ENCODE measurements at places on chromosomes 2 and 18. TPM values are rescaled to one million over a fixed set of nuclear protein-coding genes. Genes with fewer than 3 reads are reported as not detected.

DNA sequence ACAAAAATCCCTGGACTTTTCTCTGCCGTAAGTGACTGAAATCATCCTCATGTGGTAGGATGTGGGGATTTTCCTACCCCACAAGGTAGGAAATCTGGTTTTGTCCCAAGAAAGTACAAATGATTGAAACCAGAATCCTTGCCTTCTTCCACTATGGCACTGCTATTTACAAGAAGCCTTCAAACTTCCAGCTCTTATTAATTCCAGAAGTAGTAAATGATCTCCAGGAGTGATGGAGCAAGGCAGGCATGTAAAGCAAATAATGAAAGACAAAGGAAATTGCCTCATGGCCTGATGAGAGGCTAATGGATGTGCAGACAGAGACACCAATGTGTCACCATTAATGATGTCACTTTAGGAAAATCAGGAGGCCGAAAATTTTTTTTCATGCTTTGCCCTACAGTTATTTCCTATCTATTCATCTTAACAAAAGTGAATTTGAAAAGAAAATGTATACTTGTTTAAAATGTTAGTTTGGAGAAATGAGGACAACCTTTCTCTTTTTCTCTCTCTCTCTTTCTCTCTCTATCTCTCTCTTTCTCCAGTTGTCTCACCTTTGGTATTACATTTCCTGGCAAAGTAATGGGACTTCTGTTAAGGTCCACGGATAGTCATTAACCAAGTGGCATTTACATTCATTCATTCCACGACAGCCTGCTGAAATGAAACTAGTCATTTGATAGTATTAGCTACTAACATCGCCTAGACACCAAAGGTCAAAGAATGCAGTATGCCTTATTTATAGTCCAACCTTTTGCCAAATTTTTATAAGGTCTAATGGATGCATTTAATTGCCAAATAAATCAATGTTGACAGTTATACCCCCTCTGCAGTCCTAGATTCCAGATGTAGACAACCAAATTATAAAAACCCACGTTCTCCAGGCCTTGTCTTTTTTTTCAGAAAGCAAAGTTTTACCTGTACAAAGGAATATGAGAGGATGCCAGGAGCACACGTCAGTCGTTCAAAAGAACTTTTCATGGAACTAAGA lies 5.0 kb upstream of the EVA1A start:
- H3K4me1 ChIP-seq = peaks cover 20% of the 10 kb centered on the region
- no peaks in the 10 kb centered on the region for H3K36me3 ChIP-seq
- H3K4me3 ChIP-seq = no peak overlapping the region
- H3K27me3 ChIP-seq = peaks cover 43% of the 10 kb centered on the region

Gene RSAD2
- 105 TPM for total RNA-seq

Gene C2orf80
- not detected for total RNA-seq

DNA sequence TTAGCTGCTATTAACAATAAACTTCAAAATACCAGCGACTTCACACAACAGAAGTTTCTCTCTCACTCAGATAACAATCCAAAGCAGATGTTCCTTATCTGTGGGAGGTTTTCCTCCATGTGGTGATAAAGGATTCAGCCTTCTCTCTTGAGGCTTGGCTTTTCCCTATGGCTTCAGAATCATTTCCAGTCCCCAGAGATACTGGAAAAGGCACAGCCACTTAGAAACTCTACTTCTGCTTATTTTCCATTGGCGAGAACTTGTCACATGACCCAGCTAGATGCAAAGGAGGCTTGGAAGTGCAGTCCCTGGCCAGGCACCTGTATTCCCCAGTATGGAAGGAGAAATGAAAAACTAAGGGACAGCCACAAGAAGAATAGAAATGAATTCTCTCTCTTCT lies 344.8 kb downstream of the MTX2 start:
- no peak for DNase-seq
- no peaks in the 10 kb centered on the region for H3K4me1 ChIP-seq
- no peak overlapping the region for H3K4me3 ChIP-seq
- peaks cover 33% of the 10 kb centered on the region for H3K27me3 ChIP-seq
- H3K36me3 ChIP-seq = no peaks in the 10 kb centered on the region

DNA sequence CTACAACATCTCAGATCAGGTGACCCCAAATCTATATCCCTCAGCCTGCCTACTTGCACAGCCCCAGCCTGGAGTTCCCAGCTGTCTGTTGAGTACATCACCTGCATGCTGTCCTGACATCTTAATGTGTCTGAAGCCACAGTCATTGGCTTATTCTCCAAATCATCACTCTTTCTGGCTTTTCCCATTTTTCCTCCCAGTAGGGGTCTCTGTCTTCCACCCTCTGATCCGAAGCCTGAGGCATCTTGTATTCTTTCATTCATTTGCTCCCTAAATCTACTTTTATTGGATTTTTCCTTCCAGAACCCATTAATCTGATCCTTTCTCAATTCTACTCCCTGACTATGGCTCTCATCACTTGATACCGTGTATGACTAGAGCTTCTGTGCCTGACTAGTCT lies 332.9 kb upstream of the DCC start:
- no peak overlapping the region for H3K27ac ChIP-seq
- no peaks in the 10 kb centered on the region for H3K4me1 ChIP-seq
- DNase-seq = no peak
- H3K4me3 ChIP-seq = no peak overlapping the region

Gene KIAA1328
- total RNA-seq = 10.7 TPM

GRCh38 chr18:48772457-48772856 lies 178.3 kb downstream of the SMAD7 start:
- peaks cover 2% of the 10 kb centered on the region for H3K27me3 ChIP-seq
- H3K27ac ChIP-seq = no peak overlapping the region
- no peaks in the 10 kb centered on the region for H3K36me3 ChIP-seq
- no peak overlapping the region for H3K4me3 ChIP-seq
- H3K4me1 ChIP-seq = peaks cover 8% of the 10 kb centered on the region

DNA sequence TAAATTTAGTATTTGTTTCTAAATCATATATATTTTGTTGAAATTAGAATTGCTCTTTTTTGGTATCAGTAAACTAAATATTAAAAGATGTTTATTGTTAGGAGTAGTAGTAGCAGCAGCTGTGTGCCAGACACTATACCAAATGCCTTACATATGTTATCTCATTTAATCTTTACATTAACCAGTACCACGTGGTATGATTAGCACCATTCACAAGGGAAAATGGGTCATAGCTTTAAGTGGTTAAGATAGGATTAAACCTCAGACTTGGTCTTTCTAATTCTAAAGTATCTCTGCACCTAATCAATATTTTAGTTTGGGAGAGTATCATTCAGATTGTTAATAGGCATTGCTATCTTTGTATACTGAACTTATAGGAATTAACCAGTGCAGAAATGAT lies 29.0 kb downstream of the PSMD14 start:
- H3K4me1 ChIP-seq = no peaks in the 10 kb centered on the region
- no peak overlapping the region for H3K27ac ChIP-seq
- DNase-seq = no peak
- H3K36me3 ChIP-seq = peaks cover 28% of the 10 kb centered on the region
- no peaks in the 10 kb centered on the region for H3K27me3 ChIP-seq

DNA sequence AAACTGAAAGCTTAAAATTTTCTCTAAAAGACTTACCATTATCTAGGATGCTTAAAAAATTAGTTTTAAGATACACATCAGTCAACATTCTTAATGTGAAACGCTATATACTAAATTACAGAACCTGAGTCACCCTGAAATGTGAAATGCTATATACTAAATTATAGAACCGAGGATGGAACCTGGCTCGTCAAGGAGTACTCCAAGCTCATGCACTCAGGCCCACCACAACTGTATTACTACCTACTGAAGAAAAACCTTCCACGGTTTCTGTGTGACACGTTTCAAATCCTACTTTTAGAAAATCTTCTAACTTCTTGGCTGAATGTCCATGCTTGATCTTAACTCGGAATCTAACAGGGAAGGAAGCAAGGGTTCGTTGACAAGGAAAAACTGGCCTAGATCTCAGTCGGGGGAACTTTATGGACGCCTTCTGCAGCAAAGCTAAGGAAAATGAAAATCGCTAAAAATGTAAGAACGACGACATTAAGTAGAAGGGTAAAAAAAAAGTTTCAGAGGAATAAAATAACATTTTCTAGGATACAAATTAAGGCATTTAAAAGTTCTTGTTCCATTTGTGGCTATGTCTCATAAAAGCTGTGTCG lies 1.4 kb downstream of the PRKD3 start:
- peaks cover 4% of the 10 kb centered on the region for H3K36me3 ChIP-seq
- peaks cover 31% of the 10 kb centered on the region for H3K27me3 ChIP-seq
- peak overlapping the region; percentile 94 for H3K27ac ChIP-seq
- H3K4me1 ChIP-seq = peaks cover 30% of the 10 kb centered on the region

DNA sequence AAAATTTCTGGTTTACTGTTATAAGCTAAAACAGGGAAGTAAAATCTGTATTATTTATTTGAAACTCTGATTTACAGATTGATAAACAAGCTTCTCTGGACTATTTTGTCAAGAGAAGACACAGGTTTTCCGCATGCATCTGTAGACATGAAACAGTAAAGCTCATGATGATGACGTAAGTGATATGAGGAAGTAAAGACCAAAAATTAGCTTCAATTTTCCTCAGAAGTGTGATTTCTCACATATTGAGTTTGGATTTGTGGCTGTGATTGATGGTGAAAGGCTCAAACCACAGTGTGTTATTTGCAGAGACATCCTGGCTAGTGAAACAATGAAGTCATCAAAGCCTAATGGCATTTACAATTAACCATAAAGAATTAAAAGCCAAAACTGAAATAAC lies 12.6 kb upstream of the LONRF2 start:
- H3K27ac ChIP-seq = no peak overlapping the region
- no peaks in the 10 kb centered on the region for H3K36me3 ChIP-seq
- DNase-seq = no peak
- no peaks in the 10 kb centered on the region for H3K4me1 ChIP-seq
- no peak overlapping the region for H3K4me3 ChIP-seq

- no peak overlapping the region for H3K27ac ChIP-seq
- H3K36me3 ChIP-seq = no peaks in the 10 kb centered on the region
- no peak overlapping the region for H3K4me3 ChIP-seq
- no peak for DNase-seq
These were observed 75.2 kb downstream of the FMNL2 start for GRCh38 chr2:152410165-152410597.

Gene KCNG3
- total RNA-seq = 0.11 TPM

Gene IL36B
- not detected for total RNA-seq

DNA sequence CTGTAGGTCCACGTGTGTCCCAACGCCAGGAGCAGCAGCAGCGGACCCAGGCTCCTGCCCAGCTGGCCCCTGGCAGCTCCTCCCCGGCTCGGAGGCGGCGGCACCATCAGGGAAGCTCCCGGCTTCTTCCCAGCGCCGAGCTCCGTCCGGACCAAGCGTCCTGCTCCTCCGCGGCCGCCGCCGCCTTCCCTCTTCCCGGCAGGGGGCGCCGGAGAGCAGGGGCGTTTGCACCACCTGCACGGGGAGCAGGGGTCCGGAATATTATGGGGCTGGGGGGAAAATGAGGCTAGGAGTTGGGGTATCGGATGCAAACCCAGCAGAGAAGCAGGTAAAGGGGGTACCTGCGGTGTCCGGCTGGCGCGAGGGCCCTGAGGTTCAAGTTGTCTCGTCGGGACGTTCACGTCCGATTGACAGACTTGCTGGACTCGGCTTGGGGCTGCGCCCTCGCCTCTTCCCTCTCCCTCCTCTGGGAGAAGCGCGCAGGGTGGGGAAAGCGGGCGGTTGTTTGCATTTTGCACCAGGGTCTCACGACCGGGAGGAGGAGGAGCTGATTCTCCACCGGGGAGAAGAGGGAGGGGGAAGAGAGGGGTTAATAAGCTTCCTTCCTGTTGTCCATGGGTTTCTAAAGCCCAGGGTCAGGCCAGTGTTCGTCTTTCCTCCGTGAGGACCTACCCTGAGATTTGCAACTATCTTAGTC lies at the start of gene CCBE1:
TSS of gene CCBE1 (minus strand) at position 188 of the 697 bp plus-strand sequence.
- no peak within 1 kb of the TSS for H3K27ac ChIP-seq
- peak; percentile 76 for DNase-seq
- peaks cover 10% of the 10 kb centered on the region for H3K4me1 ChIP-seq
- H3K36me3 ChIP-seq = no peaks in the 10 kb centered on the region
- H3K4me3 ChIP-seq = peak within 1 kb of the TSS; percentile 49

- peaks cover 13% of the 10 kb centered on the region for H3K4me1 ChIP-seq
- H3K27ac ChIP-seq = no peak overlapping the region
- H3K4me3 ChIP-seq = no peak overlapping the region
- no peak for DNase-seq
- peaks cover 4% of the 10 kb centered on the region for H3K36me3 ChIP-seq
These were observed 88.0 kb upstream of the PELI1 start for GRCh38 chr2:64232266-64232665.

GRCh38 chr2:70085711-70086277 lies 1.5 kb upstream of the PCBP1 start:
- H3K27me3 ChIP-seq = no peaks in the 10 kb centered on the region
- H3K4me3 ChIP-seq = peak overlapping the region; percentile 91
- peak overlapping the region; percentile 98 for H3K27ac ChIP-seq
- H3K36me3 ChIP-seq = peaks cover 40% of the 10 kb centered on the region

DNA sequence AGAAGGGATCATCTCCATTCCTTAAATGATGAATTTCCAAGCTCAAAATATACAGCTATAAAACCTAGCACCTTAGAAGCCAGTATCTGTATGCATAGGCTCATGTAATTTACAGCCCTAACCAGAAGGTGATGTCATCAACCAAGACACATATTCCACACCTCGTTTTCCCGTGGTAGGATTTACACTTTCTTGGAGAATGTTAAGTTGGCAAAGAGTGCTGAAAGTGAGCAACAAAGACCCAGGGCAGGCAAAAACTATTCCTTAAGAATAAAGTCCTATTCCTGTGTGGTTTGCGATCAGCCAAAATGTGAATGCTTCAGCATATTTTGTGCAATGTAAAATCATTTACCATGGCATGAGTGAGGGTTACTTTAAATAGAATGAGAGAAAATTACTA lies 247.1 kb downstream of the OSR1 start:
- H3K36me3 ChIP-seq = no peaks in the 10 kb centered on the region
- H3K4me3 ChIP-seq = no peak overlapping the region
- H3K27ac ChIP-seq = no peak overlapping the region
- no peaks in the 10 kb centered on the region for H3K4me1 ChIP-seq

- no peak overlapping the region for H3K27ac ChIP-seq
- peaks cover 49% of the 10 kb centered on the region for H3K36me3 ChIP-seq
- peaks cover 4% of the 10 kb centered on the region for H3K4me1 ChIP-seq
- H3K4me3 ChIP-seq = no peak overlapping the region
- H3K27me3 ChIP-seq = no peaks in the 10 kb centered on the region
These were observed 10.4 kb upstream of the STON1 start for GRCh38 chr2:48519593-48519992.

DNA sequence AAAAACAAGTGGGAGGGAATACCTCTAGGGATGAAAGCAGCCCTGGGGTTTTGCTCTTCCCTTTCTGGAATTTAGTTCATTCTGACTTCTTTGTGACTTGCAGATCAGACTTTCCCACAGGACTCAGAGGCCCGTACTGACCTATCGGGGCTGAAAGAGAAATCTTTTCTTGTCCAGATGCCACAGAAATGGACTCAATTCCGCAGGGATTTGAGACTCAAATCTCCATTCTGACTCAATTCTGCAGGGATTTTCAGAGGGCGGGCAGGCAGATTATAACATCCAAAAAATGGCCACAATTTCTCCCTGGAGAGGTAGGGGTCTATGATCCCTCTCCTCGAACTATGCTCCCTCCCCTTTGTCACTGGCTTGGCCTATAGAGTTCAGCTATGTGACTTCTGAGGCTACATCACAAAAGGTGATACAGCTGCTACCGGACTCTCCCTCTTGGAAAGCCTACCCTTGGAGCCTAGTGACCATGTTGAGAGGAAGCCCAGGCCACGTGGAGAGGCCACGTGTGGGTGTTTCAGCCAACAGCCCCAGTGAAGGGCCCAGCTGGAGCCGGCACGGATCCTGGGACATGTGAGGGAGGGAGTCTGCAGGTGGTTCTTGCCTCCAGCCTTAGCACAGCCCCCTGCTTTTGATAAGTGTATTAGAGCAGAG lies 4.8 kb upstream of the EFHD1 start:
- peaks cover 42% of the 10 kb centered on the region for H3K27me3 ChIP-seq
- no peak overlapping the region for H3K4me3 ChIP-seq
- peaks cover 6% of the 10 kb centered on the region for H3K4me1 ChIP-seq
- H3K27ac ChIP-seq = no peak overlapping the region
- DNase-seq = no peak

Gene FOXD4L1
- 0.14 TPM for total RNA-seq

Measured in activated naive CD8-positive, alpha-beta T cell treated with anti-CD3 and anti-CD28 coated beads, Interleukin-2, amount 10 ng/mL, durations not matched to agents 7 days and 5 days (primary cell).